Lower leg skin (tissue), 4 donors: ENCODE measurements at places on chromosomes 16 and 17. TPM values are rescaled to one million over a fixed set of nuclear protein-coding genes. Genes with fewer than 3 reads are reported as not detected.

TOM1L1 gene
- 63.2 TPM for total RNA-seq

C16orf92 gene
- not detected for total RNA-seq

OGFOD1 gene
- 42.2 TPM for total RNA-seq

RAB26 gene
- total RNA-seq = 2.9 TPM

DNA sequence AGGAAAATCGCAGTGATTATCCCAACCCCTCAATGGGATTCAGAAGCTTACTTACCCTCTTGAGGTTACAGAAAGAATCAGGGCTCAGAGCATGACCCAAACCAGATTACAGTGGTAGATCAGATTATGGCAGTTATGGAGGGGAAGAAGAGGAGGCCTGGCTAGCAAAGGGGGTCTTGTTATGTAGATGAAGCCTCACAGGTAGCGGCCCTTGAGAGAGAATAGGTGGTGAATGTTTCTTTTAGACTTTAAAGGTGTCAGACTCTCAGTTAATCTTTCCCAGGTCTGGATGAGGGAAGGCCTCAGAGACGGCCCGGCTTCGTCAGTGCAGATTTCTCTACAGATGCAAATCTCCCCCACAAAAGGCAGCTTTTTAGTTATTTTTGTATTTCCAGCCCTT, 15.6 kb downstream of the RNF112 start:
- no peak for DNase-seq

DNA sequence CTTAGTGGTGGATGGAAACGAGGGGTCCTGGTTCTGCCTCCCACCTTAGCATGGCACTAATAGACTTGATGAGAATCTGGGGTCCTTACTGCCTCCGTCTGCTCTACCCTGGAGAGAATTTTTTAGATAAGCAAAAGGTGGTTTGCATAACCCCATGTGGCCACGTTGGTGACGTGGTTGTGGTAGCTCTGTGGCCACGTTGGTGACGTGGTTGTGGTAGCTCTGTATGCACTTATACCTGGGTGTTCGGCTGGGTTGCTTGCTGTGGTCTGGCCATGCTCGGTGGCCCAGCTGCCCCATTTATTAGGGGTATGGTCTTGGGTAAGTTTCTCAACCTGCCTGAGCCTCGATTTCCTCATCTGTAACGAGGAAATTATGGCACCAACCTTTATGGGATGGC, 13.0 kb downstream of the SPIRE2 start:
- DNase-seq = no peak

GRCh38 chr17:64507413-64507782, 621 bp downstream of the CEP95 start:
- no peak for DNase-seq

RUNDC3A gene
- 16.3 TPM for total RNA-seq

GRCh38 chr16:55349867-55350266, 25.9 kb downstream of the IRX6 start:
- no peak for DNase-seq

DNA sequence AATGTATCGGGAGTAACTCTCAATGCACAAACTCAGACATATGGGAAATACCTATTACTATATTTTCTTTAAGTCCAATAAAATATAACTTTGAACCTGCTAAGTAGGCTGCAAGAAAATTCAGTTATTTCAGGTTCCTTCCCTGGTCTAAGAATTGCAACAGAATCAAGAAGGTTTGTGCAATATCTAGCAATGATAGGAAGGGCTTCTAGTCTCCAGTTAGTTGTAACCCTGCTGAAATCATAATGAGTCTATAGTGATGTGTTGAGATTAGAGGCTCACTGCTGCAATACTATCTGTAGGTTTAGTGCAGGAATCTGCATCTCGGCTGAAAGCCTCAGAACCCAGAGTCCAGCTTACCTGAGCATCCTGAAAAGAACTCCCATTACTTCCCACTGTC, 110.5 kb downstream of the PMP22 start:
- DNase-seq = no peak

DNA sequence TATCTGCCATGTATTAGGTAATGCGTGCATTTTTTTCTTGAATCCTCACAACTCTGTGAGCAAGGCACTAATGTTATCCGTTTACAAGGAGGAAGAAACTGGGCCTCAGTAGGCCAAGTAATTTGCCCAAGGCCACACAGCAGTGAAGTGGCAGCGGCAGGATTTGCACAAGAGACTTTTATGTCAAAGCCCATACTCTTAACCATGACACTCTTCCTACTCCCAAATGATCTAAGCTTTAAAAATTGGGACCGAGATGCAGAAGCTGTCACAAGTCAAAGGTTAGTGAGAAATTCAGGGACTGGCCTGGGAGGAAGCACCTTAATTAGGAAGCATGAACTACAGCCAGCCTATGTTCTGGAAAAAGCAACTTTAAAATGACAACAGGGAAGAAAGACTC, 10.7 kb downstream of the MAP3K14 start:
- DNase-seq = no peak

- no peak for DNase-seq
These were observed 743 bp upstream of the ARMC7 start for GRCh38 chr17:75109046-75109406.

KRT40 gene
- total RNA-seq = not detected

- no peak for DNase-seq
These were observed 1.4 kb downstream of the JMJD8 start for GRCh38 chr16:682493-683395.

- DNase-seq = no peak
These were observed 32.3 kb downstream of the CPPED1 start for GRCh38 chr16:12771341-12771798.

- DNase-seq = no peak
These were observed 33.9 kb downstream of the SPECC1 start for GRCh38 chr17:20043021-20043420.

WNK4 gene
- total RNA-seq = 1.0 TPM

DNA sequence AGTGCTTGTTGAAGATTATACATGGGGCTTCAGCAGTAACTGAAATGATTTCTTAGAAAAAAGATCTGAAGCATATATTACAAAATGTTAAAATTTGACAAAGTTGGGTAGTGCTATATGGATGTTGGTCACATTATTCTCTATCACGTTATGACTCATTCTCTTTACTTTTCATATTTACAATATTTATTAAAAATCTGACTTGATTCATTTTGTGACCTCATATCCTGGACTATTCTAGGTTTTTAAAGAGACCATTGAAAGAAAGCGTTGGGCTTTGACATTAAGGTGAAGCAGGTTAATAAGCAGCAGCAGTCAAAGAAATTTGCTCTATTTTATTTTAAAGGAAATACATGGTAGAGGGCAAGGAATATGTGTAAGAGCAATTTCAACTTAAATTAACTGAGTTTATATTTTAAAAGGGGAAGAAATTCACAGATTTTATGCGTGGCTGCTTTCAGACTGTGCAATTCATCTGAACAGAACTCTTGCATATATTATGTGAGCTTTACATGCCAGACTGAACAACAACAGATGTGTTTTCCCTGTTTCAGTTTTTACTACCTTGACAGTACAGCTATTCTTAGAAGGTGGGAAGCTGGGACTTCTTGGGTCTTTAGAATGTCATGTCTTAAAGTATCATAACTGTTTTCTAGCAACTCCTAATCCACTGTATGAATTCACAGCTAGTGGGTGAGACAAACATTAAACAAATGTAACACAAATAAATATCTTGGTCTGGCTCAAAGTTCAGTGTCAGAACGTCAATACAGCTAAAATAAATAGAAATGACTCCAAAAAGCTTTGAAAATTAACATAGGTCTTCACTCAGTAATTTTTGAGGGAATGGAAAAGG, 10.4 kb upstream of the FAM20A start:
- no peak for DNase-seq

UTS2R gene
- total RNA-seq = not detected

- DNase-seq = no peak
These were observed 394.9 kb upstream of the TNRC6C start for GRCh38 chr17:77563439-77564102.

GRCh38 chr16:11354733-11355574, 9.7 kb downstream of the RMI2 start:
- no peak for DNase-seq

DNA sequence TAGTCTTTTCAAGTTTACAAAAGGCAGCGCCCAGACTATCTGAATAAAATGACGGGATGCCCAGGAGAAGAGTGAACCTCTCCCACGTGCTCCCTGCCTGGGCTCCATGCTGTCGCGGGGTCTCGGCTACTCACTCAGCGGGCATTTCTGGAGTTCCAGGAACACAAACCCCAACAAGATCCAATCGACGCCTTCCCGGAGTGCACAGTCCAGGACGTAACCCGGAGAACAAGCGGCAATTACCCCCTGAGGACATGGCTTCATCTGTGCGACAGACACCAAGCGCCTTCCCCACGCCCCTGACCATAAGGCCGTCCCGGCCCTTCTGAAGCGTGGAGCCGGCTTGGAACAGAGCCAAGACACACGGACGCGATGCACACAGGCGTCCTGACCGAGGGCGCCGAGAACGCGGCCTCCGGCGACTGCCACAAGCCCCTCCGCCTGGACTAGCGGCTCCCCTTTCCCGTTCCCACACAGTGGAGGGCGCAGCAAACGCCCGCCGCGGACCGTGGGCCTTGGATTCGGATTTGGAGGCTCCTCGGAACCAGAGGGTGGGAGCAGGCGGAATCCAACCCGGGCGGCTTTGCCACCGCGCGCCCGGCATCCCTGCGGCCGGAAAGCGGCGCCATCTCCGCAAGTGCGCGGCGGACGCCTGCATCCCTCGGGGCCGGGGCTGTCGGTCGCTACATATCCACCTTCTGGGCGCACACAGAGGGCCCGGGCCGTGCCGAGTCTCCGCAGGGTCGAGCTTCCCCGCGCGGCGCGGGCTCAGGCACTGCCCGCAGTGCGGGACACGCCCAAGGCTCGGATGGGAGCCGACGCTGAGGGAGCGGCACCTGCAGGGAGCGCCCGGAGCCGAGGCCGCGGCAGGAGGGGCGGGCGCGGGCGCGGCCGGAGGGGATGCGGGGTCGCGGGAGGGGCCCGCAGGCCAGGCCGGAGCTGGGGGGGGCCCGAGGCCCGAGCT, 725 bp downstream of the ABCA3 start:
- DNase-seq = peak; percentile 89

DNA sequence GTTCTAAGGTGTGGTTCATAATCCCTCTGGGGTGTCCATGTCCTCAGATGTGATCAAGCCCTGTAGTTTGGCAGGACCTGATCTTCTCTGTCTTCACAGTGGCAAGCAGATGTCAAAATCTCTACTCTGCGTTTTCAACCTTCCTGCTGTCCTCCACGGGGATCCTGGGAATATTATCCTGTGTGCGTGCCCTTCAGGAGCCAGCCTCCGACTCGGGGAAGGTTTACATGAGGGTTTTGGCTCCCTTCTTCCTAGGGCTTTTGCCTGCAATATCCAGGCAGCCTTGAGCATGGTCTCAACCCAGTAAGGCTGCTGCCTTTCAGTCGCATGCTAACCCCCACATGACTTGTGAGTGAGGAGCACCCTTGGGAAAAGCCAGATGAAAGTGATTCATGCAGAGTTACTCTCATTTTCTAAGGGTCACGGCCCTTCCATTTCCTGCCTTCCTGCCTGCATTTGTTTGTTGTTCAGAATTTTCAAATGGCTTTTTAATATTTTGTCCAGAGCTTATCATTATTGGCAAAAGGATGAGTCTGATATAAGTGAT, 202.2 kb upstream of the CHMP6 start:
- DNase-seq = peak; percentile 70

DNA sequence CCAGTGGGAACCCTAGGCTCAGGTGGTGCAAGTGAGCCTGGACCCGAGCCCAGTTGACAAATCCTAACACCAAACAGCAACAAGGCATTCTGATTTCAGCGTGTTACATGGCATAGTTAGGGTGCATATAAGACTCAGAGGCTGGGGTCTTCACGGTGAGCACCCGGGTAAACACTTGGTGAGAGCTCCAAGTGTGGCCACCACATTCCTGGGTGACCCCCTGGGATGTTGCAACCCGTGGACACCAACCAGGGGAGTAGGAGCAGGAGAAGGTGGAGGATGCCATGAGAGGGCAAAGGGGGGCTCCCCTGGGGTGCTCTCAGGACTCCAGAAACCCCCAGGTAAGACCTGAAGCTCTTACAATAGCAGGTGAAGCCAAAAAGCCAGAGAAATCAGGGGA, 69.9 kb upstream of the CDH5 start:
- no peak for DNase-seq

DNA sequence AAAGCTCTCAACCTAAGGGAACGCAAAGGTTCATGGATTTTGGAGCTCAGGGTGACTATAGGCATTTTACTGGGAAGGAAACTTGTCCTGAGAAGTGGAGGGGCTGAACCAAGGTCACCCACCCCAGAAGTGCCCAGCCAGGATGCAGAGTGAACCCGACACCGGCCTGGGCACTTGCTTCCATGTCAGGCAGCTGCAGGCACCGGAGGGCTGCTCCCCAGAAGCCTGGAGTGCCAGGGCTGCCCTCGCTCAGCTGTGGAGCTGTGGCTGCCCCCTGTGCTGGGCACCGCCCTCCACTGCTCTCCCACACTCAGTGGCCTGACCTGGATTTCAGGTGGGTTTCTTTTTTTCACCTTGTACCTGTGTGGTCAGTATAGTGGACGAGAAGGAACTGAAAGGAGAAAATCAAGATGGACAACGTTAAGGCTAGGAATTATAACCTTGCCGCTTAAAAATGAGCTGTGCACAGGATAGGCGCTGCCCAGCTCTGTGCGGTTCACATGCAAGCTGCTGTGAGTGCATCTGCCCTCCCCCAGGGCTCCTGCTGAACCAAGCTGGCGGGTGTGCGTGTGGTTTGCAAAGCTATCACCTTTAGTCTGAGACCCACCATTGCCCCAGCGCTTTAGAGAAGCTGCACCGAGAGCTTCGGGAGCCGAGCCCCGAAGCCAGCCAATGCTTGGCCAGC, 2.2 kb downstream of the MAPK8IP3 start:
- DNase-seq = no peak
